ENCODE measurements at places on chromosomes 4 and X.
A peak's percentile ranks its signal among the peaks of the same experiment; 100 is the strongest.

GRCh38 chr4:2812612-2813354, 19.9 kb downstream of the SH3BP2 start:
- DNase-seq = no peak

- peak; percentile 50 for DNase-seq
Observed at GRCh38 chr4:1309261-1310010, 19.7 kb downstream of the MAEA start.

- no peak for DNase-seq
Observed at GRCh38 chr4:151962138-151962823, 201.5 kb upstream of the GATB start.

- DNase-seq = peak; percentile 45
Observed at GRCh38 chr4:116736756-116737155, 348.6 kb downstream of the TRAM1L1 start.

- no peak for DNase-seq
Observed at GRCh38 chrX:153690466-153690865, 2.7 kb downstream of the SLC6A8 start.

DNA sequence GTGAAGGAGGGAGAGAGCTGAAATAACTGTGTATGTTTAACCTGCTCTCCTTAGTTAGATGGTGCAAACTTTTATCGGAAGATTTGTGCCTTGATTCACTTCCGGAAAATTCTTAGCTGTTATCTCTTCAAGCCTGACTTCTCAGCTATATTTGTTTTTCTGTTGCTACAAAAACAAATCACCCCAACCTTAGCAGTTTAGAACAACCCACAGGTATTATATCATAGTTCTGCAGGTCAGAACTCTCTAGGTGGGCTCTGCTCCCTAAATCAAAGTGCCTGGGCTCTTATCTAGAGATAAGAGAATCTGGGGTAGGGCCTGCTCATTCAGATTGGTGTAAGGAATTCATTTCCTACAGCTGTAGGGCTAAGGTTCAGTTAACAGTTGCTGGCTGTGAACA, 15.1 kb upstream of the CEP135 start:
- no peak for DNase-seq

GRCh38 chr4:39719804-39720580, 22.1 kb downstream of the UBE2K start:
- DNase-seq = no peak

DNA sequence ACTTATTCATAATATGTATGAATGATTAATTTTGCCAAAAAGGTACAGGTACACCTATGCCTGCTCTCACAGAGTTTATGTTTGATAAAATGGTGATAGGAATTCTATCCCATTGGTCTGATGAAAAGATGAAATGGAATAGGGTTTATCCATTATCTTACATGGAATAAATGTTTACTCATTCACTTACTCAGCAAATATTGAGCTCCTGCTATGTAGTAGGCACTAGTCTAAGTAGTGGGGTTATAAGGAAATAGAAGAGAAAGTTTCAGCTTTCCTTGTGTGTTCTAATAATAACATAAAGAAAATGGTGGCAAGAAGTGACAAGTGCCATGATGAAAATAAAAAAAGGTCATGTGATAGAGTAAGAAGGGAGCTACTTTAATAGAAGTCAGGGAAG, 12.4 kb upstream of the SLC10A7 start:
- no peak for DNase-seq

- no peak for DNase-seq
Observed at GRCh38 chr4:177292171-177292570, 17.5 kb upstream of the NEIL3 start.

GRCh38 chr4:155190099-155190498, 18.3 kb upstream of the NPY2R start:
- no peak for DNase-seq

DNA sequence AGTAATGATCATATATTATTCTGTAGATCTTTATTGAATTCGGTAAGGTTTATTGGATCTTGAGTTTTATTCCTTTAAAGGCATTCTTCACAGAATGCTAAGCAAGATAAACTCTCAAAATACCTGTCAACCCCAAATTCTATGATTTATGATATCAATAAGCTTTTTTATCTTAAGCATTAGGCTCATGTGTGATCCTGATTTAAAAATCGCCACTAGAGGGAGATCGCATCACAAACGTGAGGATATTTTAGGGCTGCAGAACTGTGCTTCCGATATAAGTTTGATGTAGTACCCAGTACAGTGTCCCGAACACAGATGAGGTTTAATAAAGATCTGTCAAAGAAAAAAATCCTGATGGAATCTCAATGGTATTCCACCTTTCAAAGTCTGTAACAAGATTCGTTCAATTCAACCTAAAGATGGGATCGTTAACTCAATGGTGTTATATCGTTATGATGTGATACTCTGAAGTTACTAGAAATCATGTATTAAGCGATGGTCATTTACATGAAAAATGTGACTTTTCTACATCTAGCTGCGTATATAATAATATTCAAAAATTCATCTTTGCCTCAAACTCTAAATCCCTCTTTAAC, 169.0 kb downstream of the CORIN start:
- DNase-seq = peak; percentile 39

DNA sequence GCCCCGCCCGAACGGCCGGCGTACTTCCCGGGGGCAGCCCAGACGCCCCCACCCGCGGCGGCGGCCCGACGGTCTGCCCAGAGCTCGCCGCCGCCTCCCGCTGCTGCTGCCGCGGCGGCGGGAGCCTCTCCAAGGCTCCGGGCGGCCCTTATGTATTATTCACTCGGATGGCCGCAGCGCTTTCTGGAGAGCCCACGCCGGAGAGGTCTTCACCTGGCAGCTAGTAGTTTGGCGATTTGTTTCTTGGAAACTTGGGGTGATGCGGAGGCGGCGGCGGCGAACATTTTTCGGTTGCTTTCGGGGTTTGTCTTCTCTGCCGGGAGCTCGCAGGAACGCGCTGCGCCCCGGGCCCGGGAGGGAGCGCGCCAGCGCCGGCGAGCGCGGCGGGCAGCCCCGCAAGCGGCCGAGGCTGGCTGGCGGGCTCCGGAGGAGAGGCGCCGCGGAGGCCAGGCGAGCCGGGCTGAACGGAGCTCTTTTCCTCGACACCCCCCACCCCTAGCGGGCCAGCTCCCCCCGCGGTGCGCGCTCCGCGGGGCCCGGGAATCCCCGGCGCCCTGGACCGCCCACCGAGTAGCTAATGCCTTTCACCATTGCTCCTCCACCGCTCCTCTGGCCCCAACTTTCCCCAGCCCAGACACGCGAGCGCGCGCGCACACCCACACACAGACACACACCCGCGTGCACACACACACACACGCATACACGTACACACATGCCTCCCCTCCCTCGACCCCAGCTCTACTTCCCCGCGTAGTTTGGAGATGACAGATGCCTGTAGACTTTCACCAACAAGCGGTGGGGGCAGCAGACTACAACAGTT, 113.5 kb downstream of the DHX15 start:
- peak; percentile 48 for DNase-seq

- no peak for DNase-seq
Observed at GRCh38 chr4:173821036-173821435, 291.0 kb upstream of the HAND2 start.

- no peak for DNase-seq
Observed at GRCh38 chr4:17760626-17761025, 20.8 kb downstream of the FAM184B start.
